Activated CD4-positive, alpha-beta T cell treated with anti-CD3 and anti-CD28 coated beads for 36 hours (primary cell): ENCODE measurements at places on chromosomes 13 and 19.
A peak's percentile ranks its signal among the peaks of the same experiment; 100 is the strongest.

DNA sequence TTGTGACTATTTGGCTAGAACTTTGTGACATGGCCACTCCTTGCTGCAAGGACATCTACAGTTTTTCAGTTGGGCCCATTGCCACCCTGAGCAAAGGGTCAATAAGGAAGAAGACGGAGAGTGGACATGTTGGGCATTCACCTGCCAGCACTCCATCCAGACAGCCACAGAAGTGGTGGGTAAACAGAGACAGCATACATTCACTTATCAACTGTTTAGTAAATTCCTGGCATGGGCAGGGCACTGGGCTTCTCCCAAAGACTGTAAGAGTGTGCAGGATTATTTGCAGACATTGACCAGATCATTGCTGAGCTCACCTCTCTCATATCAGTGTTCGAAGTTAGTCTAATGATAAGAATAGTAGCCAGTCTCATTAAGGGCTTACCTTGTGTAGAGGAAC lies 29.2 kb downstream of the SIPA1L3 start:
- no peak overlapping the region for H3K4me3 ChIP-seq
- no peaks in the 10 kb centered on the region for H3K27me3 ChIP-seq
- peaks cover 25% of the 10 kb centered on the region for H3K36me3 ChIP-seq
- no peak for DNase-seq
- no peak overlapping the region for H3K27ac ChIP-seq

DNA sequence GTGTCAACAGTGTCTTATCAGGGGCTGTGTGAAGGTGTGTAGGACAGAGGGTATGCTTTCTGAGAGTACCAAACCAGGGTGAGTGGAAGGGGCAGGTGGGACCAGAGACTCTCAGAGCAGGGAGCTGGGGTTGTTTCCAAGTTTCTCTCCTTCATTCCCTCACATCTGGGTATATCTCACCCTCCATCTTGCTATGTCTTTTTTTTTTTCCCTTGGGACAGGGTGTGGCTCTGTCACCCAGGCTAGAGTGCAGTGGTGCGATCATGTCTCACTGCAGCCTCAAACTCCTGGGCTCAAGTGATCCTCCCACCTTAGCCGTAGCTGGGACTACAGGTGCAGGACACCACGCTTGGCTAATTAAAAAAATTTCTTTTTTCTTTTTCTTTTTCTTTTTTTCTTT lies 10.6 kb downstream of the DAND5 start:
- DNase-seq = no peak
- H3K4me1 ChIP-seq = no peaks in the 10 kb centered on the region
- H3K36me3 ChIP-seq = no peaks in the 10 kb centered on the region
- H3K4me3 ChIP-seq = no peak overlapping the region

GRCh38 chr13:87893186-87893585 lies 222.0 kb downstream of the SLITRK5 start:
- no peak overlapping the region for H3K4me3 ChIP-seq
- H3K36me3 ChIP-seq = no peaks in the 10 kb centered on the region
- no peak overlapping the region for H3K27ac ChIP-seq

DNA sequence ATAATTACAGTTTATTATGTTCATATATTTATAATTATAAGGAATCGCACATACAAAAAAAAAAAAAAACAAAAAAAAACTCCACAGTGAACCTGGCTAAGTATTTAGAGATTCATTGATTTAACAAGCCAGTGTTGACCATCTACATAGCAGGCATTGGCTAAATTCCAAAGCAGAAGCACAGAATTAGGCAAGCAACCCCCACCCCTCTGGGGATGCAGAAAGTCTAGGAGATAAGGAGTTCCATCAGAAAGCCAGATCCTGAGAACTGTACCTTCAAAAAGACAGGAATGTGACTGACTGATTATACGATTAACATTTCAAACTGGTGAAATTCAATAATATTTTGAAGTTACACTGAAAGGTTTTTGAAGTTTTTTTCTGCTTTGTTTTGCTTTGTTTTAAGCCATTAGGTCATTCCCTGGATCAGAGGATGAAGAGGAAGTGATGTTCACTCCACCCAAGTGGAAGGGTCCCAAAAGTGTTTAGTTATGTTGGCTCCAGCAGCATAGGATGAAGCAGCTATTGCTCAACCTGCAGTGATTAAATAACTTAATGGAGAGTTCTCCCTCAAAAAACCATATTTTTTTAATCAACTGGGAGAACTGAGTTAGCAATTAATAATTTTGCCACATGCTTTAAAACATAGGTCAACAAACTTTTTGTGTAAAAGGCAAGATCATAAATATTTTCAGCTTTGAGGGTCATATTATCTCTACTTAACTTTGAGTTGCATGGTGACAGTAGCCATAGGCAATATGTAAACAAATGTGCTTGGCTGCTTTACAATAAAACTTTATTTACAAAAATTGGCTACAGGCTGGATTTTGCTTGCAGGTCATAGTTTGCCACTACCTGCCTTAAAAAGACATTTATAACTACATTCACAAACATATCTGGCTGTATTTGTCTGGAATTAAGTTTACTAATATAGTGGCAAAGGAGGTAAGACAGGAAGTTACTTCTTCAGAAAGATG lies 49.6 kb downstream of the DOCK9 start:
- peaks cover 12% of the 10 kb centered on the region for H3K4me1 ChIP-seq
- H3K27me3 ChIP-seq = no peaks in the 10 kb centered on the region
- peaks cover 11% of the 10 kb centered on the region for H3K36me3 ChIP-seq
- H3K4me3 ChIP-seq = no peak overlapping the region
- no peak overlapping the region for H3K27ac ChIP-seq

DNA sequence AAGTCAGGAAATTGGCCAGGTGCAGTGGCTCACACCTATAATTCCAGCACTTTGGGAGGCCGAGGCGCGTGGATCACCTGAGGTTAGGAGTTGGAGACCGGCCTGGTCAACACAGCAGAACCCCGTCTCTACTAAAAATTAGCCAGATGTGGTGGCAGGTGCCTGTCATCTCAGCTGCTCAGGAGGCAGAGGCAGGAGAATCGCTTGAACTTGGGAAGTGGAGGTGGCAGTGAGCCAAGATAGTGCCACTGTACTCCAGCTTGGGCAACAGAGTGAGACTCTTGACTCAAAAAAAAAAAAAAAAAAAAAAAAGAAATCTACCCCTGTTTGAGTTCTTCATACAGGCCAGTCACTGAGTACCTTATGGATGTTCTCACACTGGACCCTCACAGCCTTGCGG lies 42.0 kb downstream of the SLC15A1 start:
- DNase-seq = no peak
- no peaks in the 10 kb centered on the region for H3K36me3 ChIP-seq
- peaks cover 3% of the 10 kb centered on the region for H3K4me1 ChIP-seq
- H3K27me3 ChIP-seq = peaks cover 11% of the 10 kb centered on the region

GRCh38 chr19:40217934-40218890 lies at the start of gene TTC9B:
TTC9B (minus strand) TSS chr19:40218384; CDS start chr19:40218381, 3 bp downstream.
- H3K36me3 ChIP-seq = no peaks in the 10 kb centered on the region
- peak; percentile 74 for DNase-seq
- peaks cover 11% of the 10 kb centered on the region for H3K4me1 ChIP-seq
